ENCODE measurements at places on chromosomes 1 and 21.

GRCh38 chr21:38806942-38807284 lies 1.2 kb downstream of the ETS2 start:
- peak; percentile 45 for DNase-seq

- no peak for DNase-seq
Observed at GRCh38 chr1:87119541-87120140, 205.2 kb downstream of the HS2ST1 start.

DNA sequence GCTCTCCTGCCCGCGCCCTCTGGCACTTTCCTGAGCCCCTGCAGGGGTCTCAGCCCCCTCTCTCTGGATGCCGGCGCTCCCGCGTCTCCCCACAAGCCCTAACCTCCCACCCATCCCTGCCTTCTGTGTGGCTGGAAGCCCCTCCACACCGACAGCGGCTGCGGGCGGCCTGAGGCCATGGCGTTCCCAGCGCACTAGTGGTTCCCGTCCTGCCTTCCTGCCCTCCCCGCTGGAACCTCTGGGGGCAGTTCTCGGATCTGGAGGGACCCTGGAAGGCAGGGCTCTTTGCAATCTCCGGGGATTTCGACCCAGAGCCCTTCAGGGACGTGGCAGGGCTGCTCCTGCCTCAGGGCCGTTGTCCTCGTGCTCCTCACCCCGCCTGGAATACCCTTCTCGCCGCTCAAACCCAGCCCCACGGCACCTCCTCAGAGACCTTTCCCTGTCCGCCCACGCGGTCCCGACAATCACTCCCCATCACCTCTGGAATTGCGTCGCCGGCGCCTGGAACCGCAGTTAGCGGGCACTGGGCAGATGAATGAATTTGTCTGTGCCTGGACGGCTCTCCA lies 493 bp upstream of the ESPN start:
- DNase-seq: no peak

GRCh38 chr1:9413877-9414213 lies 121.2 kb downstream of the SPSB1 start:
- no peak for DNase-seq

DNA sequence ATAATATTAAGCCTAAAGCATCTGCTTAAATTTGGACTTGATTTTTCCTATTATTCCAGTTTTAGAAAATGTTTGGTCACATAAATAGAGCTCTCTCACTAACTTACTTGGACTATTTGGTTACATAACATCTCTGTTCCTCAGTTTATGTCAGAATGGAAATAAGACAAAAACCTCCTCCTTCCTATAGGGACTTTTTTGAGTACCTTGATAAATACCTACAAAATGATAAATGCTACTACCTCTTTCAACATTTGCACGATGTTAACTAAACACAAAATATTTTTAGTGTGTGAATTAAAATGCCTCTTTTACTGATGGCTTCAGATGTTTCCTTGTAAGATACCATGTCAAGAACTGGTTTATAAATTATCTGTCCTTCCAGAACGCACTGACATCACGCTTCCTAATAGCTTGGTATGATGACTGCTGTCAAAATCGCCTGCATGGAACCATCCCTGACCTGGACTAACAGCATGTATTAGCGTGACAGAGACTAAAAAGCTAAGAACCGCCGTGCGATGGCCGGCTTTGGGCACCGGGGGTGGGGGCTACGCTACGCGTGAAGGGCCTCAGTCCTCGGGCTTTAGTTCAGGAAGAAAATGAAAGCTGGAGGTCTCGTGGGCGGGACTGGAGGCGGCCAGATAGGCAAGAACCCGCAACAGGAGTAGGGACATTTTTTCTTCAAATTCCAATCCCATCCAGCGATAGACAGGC lies 133.2 kb upstream of the BARHL2 start:
- no peak for DNase-seq

- DNase-seq: no peak
Observed at GRCh38 chr1:10634428-10635084, 159.8 kb downstream of the PEX14 start.

GRCh38 chr1:179079113-179079761 lies 2.6 kb upstream of the TOR3A start:
- DNase-seq: peak; percentile 54

DNA sequence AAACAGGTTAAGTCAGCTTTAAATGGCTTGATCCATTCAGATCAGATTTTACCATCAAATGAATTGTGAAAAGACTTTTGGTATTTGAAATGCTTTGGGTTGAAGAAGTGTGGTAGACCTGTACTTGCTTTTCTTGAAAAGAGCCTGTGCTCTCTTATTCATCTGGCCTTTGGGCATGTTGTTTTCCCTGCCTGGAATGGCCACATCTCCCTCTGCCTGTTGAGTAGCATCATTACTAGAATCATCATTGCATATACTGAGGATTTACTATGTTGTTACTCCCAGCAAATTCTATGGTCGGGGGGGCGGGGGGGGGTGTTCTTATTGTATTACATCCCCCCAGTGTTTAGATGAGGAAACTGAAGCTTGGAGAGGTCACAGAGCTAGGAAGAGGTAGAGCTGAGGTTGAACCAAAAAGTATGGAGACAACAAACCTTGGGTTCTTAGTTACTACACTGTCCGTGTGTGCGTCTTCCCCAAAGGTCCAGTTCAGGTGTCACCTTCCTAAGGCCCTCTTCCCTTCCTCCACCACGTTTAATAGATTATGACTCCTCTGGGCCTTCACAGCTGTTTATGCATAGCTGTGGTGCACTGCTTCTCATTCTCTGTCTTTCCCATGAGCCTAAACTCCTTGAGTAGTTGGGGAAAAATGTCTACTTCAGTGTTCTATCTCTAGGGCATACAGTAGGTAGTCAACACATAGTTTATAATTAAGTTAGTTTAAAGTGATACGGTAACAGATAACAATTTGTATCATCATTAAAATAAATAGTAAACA lies 246.4 kb upstream of the HOOK1 start:
- no peak for DNase-seq

GRCh38 chr1:174198202-174198601 lies 38.9 kb downstream of the RABGAP1L start:
- DNase-seq: no peak

GRCh38 chr1:231359113-231359512 lies 21.0 kb downstream of the SPRTN start:
- no peak for DNase-seq

GRCh38 chr1:230050973-230051735 lies 15.9 kb upstream of the GALNT2 start:
- DNase-seq: no peak

GRCh38 chr1:180425952-180426351 lies 76.4 kb downstream of the ACBD6 start:
- no peak for DNase-seq

GRCh38 chr1:155529929-155530328 lies 32.7 kb downstream of the ASH1L start:
- no peak for DNase-seq

DNA sequence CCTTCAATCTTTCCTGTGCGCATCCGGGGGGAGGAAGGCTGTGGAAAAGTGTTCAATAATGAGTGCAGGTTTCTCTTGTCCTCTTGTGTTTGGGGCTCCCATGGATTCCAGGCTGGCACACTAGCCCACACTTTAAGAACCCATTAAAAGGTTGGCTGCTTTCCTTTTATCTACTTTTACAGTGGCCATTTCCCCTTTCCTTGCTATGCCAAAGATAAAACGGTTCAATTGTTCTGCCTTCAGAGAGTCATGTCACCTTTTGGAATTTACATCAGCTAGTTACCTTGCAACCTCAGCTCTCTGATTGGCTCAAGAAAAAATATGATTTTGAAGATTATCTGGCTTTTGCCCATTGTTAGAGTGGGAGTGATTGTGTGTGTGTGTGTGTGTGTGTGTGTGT lies 182.3 kb downstream of the SDCCAG8 start:
- DNase-seq: no peak

- DNase-seq: peak; percentile 28
Observed at GRCh38 chr1:236685917-236686814, at the start of gene ACTN2. ACTN2 (plus strand) TSS chr1:236686499; CDS start chr1:236686674, 175 bp downstream.

DNA sequence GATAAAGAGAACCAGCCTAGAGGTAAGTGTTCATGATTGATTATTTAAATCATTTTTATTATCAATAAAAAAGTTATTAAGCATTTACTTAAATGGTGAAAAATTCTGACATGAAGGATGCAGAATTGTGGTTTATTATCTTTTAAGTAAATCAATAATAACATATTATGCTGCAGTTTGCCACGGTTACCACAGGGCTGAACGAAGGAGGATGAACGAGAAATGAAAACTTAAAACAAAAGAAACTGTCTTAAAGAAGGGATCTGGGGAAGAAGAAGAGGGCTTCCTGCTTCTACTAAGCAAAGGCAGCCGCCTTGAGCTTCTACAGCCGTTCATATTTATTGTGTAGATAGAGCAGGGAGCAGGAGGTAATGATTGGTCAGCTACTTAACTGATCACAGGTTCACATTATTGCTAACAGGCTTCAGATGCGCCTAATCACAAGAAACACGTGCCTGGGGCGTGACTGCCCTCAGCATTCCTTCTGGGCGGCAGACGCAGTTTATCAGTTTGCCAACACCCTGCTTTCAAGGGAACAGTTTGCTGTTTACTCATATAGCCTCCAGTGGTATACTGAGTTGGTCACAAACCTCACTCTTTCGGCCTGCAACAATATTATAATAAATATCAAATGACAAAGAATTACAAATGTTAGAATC lies 5.8 kb upstream of the FNBP1L start:
- DNase-seq: no peak

DNA sequence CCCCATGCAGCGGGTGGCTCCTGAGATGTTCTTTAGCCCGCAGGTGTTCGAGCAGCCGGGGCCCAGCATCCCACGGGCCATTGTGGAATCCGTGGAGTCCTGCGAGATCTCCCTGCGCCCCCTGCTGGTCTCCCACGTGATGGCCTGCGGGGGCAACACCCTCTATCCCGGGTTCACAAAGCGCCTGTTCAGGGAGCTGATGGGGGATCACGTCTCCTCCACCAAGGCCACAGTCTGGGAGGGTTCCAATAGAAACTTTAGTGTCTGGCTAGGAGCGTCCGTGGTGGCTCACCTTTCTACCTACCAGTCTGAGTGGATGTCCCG lies 71.0 kb downstream of the ACTL8 start:
- no peak for DNase-seq

DNA sequence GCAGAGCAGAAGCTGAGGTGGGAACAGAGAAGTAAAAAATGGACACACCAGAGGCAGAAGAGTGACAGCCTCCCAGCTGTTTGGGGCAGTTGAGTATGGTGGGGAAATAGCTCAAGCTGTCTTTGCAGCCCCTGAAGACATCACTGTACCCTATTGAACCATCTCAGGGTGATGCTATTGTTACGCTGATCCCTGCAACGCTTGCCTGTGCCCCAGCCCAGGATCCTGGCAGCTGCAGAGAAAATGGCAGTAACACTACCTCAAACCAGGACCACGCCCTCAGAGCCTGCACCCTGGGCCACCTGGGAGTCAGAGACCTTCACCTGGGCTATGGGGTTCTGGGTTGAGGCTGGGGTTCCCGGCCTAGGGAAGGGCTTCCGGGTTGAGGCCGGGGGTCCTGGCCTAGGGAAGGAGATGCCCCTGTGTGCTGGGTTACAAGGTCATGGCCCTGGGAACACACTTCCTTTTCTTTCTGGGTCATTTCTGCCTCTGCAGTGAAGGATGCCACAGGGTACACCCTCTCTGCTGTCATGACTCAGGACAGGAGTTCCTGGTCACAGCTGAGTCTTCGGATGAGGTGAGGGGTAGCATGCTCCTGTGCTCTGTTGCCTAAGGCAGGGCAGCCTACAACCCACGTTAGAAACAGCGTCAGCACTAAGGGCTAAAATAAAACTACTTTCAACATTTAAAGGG lies 11.6 kb downstream of the BSND start:
- no peak for DNase-seq

GRCh38 chr1:230176326-230176725 lies 109.3 kb downstream of the GALNT2 start:
- no peak for DNase-seq

DNA sequence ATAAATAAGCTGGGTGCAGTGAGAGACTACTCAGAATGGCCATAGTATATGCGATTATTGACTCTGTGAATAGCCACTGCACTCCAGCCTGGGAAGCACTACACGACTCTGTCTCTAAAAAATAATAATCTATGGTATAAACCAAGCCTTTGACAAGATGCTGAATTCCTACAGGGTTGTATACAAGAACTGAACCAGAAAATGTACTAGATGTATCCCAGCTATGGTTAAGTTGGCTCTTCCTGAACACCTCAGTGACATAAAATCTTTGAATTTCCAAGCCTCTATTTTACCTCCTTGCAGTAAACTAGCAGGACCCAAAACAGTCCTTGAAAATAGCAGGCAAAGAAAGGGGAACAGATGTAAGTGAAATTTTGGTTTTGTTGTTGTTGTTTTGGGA lies 32.5 kb downstream of the PTP4A2 start:
- DNase-seq: no peak

DNA sequence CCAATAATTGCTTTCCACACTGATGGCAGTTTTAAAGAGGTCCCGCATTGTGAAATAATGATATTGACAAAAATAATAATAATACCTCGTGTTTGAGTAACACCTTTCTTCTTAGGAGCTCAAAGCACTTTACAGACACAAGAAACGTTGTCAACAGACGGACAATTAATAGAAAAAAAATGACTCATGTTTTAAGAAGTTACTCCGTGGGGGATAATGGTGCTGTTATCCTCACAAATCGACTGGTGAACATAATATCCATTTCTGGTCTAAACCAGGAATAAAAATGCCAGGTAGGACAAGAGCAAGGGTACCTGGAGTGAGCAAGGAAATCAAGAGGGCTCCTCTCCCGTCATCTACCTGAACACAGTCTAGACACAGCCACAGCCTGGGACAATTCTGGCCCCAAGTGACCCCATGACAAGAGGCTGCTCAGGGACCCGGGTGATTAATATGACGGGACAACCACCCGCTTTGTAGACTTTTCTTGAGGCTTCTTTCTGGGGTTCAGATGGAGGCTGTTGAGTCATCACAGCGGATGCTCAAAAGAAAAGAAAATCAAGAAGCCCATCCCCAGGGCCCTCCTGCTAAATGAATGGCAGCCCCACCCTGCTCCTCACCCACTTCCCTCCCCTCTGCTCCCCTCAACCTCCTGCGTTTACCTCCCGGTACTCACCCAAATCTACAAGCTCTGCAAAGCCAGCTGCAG lies 146.2 kb upstream of the IRF2BP2 start:
- DNase-seq: no peak

- no peak for DNase-seq
Observed at GRCh38 chr1:24490101-24490781, 12.4 kb upstream of the RCAN3 start.

GRCh38 chr1:212520746-212521145 lies 87.8 kb upstream of the ATF3 start:
- DNase-seq: no peak

DNA sequence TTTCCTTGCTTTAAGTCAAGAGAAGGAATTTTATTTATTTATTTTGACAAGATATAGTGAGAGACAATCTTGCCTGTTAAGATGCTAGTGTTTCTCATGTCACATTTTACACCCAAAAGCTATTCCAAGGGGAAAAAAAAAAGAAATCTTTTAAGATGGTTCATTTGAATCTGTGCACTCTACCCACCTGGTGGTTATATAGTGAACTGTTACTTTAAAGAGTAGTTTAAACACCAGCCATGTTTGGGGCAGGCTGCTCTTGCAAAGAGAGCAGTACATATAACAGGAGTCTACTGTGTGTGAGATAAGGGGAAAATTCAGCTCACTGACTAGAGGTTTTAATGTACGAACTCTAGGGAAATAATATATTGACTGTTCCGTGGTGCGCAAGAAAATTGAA lies 3.3 kb upstream of the ELAVL4 start:
- DNase-seq: peak; percentile 10

- DNase-seq: no peak
Observed at GRCh38 chr1:231165371-231165770, 3.5 kb downstream of the TRIM67 start.
